ENCODE measurements at places on chromosomes 16 and 17.

- DNase-seq: peak; percentile 97
Observed at GRCh38 chr16:18983565-18984434, at the start of gene TMC7. Gene TMC7 (plus strand): TSS chr16:18983934. CDS start chr16:18984064, 130 bp downstream.

- DNase-seq: no peak
Observed at GRCh38 chr17:14950216-14950615, 314.9 kb downstream of the PMP22 start.

- peak; percentile 46 for DNase-seq
Observed at GRCh38 chr16:88194397-88195268, 188.1 kb upstream of the ZNF469 start.

DNA sequence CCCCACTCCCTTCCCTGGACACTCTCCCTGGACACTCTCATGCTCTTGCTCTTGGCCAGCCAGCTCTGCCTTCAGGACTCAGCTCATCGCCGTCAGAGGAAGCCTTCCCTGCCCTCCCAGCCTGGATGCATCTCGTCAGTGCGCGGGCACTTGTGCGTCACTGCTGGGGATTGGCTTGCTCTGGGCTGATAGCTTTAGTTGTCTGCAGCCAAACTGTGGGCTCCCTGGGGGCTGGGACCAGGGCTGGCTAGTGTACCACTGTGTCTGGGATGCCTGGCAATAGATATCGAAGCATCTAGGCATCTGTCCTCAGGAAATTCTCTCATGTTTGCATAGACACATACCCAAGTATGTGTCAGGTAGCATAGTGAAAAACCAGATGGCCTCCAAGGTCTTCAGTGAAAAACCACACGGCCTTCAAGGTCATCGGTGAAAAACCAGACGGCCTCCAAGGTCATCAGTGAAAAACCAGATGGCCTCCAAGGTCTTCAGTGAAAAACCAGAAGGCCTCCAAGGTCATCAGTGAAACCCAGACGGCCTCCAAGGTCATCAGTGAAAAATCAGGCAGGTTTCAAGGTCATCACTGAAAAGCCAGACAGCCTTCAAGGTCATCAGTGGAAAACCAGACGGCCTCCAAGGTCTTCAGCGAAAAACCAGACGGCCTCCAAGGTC, 72.0 kb downstream of the CMIP start:
- DNase-seq: no peak

DNA sequence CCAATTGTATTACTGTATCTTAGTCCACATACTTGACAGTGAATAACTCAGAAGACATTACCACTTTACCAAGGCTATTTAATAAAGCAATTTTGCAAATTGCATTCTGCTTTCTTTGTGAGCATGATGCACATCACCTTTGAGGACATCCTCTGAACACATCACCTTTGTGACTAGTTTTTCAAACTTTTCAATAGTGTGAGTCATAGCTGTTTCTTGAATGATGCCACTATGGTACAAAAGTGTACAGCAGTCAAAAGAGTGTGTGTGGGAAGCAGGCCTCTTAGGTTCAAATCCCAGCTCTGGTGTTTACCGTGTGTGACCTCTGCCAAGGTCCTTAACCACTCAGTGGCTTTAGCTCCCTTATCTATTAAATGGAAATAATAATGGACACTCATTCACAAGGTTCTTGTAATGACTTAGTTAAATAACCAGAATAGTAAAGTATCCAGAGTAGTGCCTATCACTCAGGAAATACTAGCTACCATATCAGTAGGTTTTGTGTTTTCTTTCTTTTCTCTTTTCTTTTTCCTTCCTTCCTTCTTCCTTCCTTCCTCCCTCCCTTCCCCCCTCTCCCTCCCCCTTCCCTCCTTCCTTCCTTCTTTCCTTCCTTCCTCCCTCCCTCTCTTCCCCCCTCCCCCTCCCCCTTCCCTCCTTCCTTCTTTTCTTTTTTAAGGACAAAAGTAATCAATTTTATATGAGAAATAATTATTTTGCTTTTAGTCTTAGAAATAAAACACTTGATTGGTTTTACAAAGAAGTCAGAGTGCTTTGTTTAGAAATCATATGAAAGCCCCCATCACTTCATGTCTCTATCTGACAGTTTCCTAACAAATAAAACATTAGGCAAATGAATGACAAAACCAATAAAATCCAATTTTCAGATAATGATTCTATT, 178.9 kb downstream of the MYO1D start:
- DNase-seq: no peak

- DNase-seq: no peak
Observed at GRCh38 chr16:734208-734980, 6.4 kb downstream of the CIAO3 start.

- DNase-seq: peak; percentile 46
Observed at GRCh38 chr16:78437352-78437968, 338.0 kb downstream of the WWOX start.

GRCh38 chr16:19831678-19832077, 53.0 kb downstream of the GPRC5B start:
- DNase-seq: no peak

GRCh38 chr17:49402706-49403105, 12.0 kb downstream of the PHB1 start:
- DNase-seq: no peak

DNA sequence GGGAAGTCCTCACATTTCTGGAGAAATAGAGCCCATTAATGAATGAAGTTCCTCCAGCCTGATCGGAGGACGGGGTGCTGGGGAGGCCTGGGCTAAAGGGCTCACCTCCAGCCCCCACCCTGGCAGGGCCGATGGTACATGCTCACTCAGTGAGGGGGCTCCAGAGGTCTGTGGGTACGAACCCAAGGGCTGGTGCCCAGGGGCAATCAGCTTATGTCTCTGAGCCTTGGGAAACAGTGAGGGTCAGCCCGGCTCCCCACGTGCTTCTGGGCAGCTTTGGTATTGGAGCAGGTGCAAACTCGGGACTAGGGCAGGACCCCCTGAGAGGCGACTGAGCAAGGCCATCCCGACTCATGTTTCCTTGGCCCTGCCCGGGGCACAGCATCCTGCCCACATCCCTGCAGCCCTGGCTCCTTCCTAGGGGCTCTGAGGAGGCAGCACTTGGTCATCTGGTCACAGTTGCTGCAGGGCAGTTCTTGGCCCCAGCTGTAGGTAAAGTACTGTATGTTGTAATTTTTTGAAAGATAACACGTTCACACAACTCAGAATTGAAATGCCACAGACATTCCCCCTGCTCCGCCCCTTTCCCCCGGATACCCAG, 969 bp upstream of the CETP start:
- no peak for DNase-seq

- DNase-seq: peak; percentile 96
Observed at GRCh38 chr17:29613352-29613837, 9.3 kb downstream of the CORO6 start.

- DNase-seq: no peak
Observed at GRCh38 chr16:77744141-77744540, 21.8 kb downstream of the NUDT7 start.

GRCh38 chr17:80565343-80566053, 20.9 kb downstream of the RPTOR start:
- DNase-seq: peak; percentile 12

GRCh38 chr16:35687071-35687470, 2227.7 kb downstream of the TP53TG3F start:
- DNase-seq: no peak

GRCh38 chr17:39062846-39063680, 88.4 kb downstream of the PLXDC1 start:
- DNase-seq: no peak

- DNase-seq: no peak
Observed at GRCh38 chr16:69555867-69556266, 9.9 kb upstream of the NFAT5 start.

DNA sequence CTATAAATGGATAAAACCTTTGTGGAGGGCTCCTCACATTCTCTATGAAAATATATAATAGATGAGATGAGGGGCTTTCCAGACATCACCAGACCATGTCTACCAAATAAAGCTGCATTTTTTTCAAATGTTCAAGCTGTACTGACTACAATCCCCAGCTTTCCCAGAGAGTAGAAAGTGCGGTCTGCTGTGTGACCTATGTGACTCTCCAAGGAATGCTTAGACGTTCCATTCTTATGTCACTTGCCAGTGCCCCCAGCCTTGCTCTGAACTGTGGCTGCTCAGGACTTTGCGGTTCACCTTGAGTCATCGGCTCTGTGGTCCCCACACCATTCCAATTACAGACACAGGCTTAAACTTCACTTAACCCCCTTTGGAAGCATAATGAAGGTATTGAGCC, 47.8 kb upstream of the SCNN1B start:
- no peak for DNase-seq

DNA sequence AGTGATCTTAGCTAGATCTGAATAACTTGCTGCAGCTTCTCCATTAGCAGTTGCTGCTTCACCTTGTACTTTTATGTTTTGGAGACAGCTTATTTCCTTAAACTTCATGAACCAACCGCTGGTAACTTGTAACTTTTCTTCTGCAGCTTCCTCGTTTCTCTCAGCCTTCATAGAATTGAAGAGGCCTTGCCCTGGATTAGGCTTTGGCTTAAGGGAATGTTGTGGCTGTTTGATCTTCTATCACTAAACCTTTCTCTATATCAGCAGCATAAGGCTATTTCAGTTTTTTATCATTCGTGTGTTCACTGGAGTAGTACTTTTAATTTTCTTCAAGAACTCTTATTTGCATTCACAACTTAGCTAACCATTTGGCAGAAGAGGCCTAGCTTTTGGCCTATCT, 21.5 kb upstream of the TMEM92 start:
- DNase-seq: no peak

All from small intestine (tissue), 16 donors.